Non-pigmented ciliary epithelial cell (primary cell): ENCODE measurements at places on chromosomes 7 and 10.

DNA sequence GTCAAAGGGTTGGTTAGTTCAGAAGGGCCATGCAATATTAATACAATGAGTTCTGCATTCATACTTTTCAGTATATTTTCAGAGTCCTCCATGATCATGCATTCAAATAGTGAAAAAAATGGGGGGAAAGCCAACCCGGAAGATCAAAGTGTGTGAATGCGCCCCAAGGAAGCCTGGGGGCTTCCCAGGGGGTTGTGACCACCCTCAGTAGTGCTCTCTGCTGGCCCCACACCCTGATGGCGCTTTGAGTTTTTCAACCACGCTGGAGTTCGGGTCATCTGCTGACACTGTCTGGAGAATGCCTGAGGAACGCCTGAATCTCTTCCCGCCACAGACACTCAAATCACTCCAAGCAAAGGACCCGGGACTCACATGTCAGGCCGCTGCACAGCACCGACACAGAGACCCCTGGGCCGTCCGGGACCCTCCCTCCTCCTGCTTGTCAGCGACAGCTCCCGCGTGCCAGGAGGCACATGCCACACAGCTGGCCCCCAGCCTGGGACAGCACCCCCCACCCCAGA, 1.0 kb downstream of the TNS3 start:
- DNase-seq = no peak

DNA sequence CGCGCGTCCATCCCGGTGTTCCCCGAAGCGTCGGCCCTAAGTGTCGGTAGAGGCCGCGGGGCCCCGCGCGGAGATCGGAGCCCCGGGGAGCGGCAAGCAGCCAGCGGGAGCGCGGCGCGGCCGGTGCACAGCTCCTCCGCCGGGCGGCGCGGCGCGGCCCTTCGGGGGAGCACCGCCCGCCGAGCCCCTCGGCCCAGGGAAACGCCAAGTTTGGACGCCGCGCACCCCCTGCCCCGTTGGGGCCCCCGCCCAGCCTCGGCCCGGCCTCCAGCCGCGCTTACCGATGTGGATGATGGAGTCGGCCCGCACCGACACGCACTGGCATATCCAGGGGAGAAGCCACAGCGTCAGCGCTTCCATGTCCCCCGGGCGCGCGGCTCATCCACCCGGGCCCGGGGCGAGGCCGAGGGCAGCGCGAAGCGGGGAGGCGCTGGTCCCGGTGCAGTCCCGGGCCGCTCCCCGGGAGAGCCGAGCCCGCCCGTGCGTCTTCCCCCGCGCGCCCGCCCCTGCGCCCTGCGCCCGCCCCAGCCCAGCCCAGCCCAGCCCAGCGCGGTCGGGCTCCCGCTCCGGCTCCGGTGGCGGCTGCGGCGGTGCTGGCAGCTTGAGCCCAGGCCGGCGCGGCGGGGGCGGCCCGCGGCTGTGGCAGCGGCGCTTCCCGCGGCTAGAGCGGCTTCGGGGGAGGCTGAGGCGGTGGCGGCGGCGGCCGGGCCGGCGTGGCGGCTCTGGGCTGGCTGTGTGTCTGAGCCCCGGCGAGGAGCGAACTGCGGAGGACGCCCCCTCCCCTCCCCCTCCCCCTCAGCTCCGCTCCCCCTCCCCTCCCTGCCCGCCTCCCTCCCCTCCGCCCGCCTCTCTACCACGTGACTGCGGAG, at the start of gene GRID1:
Gene GRID1, minus strand, starts transcription at position 763 of the 869 bp plus-strand sequence.
- DNase-seq = no peak

- DNase-seq = no peak
Observed at GRCh38 chr10:76544789-76545188, 1092.8 kb downstream of the KCNMA1 start.

GRCh38 chr10:4069491-4069890, 284.5 kb upstream of the KLF6 start:
- DNase-seq = no peak

DNA sequence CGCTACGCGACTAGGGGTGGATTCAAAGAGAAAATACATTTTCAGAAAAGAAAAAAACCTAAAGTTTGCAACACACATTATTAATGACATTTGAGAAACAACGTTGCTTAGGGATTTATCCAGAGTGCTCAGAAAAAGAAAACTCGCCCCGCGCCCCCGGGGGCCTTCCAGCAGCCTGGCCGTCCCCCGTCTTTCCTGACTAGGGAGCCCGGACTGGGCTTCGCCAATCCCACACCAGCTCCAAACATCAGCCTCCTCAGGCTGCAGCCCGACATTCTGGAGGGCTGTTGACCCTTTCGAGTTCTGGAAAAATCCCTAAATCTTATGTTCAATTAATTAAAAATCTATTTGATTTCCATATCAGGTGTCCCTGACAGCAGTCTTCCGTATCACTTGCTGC, 48.6 kb downstream of the CLEC2L start:
- DNase-seq = no peak

GRCh38 chr7:22001345-22002004, 55.8 kb upstream of the CDCA7L start:
- peak; percentile 65 for DNase-seq

DNA sequence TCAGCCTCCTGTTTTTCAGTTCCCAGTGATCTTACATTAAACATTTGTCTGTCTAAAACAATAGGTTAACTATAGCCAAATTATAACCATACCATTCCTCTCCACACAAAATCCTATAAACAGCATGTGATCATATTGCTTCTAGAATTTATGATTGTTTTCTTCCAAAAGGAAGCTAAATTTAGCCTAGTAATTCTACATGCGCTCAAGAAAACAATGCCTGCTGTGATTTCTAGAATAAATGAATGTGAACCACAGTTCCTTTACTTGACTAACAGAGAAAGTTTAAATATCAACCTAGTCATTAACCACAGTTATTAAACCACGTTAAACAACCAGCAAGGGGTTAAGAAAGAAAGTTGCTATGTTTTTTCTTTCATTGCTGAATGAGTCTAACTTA, 26.4 kb downstream of the MET start:
- no peak for DNase-seq

DNA sequence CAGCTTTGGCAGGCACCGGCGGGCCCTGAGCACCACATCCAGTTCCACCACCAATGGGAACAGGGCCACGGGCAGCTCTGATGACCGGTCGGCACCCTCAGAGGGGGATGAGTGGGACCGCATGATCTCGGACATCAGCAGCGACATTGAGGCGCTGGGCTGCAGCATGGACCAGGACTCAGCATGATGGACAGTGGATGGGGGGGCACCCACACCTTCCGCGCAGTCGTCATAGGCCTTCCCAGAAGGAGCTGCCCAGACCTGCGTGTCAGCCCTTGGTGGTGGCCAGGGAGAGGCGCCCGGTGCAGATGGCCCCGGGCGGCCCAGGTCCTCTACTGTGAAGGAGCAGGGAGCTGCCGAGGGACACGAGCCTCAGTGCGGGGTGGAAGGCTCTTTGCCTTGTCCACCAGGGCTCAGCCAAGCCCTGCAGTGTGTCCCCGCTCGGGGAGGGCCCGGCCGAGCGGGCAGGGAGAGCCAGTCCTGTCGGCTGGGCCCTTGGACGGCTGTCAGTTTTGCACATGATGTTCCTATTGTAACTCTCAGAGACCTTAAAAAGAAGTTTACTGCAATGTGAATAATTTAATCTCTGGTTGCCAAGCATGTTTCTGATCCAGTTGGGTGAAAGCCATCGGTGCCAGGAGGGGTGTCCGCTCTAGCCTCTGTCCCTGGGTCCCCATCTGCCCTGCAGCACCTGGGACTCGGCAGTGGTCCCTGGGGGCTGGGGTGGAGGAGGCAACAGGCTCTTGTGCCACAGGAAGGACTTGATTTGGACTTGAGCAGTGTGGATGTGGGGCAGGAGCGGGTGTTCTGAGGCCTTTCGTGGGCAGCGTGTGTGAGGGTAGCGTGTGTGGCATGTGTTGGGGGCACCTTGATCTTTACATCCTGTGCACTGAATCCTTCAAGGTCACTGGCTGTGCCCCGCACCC, 12.6 kb downstream of the NACAD start:
- no peak for DNase-seq

DNA sequence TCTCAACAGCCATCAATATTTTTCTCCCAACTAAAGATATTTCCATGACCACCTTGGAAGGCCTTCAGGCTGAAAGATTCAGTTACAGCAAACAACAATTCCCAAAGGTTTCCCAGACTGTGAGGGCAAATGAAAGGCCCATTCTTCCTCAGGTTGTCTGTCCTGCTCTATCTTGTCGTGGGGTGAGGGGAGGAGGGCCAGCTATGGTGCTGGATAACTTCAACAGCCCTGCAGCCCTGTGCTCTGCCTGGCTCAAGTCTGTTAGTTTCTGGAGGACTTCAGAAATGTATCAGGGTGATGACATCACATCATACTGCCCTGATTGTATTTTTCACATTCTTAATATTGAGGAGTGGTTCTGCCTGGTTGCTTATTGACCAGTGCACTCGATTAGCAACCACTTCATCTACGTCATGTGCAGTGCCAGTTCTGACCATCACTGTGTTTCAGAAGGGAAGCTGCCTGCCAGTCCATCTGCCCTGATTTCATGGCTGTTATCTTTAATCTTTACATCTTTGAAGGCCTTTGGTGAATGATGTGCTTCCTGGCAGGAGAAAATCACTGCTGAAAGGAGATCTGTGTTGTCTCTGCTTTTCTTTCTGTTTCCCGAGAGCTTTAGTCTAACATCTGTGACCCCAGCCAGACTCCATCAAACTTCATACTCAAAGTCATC, 135.5 kb downstream of the NRF1 start:
- no peak for DNase-seq

DNA sequence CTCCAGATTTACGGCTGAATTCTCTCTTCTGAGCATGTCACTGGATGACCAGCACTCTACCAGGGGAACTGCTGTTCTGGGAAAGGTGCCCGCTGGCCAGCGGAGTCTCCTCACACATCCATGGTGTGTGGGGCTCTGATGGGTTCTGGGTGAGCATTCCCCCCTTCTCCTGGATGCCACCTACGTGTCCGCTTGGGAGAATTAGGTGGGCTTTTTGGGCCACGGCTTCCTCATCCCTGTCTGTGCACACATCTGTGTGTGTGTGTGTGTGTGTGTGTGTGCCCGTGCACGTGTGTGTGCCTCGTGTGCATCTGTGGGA, 163.0 kb downstream of the DNAJB6 start:
- DNase-seq = no peak

DNA sequence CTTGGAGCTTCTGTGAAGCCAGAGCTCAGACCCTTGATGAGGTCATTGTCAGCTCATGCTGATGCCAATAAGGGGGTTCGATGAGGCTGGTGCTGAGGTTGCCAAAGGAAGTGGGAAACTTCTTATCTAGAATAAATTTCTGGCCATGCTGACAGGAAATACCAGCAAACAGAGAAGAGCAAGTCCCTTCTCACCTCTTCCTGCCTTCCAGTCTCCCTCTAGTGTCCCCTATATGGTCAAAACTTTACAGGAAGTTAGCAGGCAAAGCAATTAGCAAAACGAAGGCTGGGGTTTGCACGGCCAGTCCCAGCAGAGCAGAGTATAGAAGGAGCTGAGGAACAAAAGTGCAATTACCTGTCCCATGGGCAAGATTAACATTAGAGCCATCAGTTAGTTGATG, 15.1 kb upstream of the NEUROG3 start:
- no peak for DNase-seq

DNA sequence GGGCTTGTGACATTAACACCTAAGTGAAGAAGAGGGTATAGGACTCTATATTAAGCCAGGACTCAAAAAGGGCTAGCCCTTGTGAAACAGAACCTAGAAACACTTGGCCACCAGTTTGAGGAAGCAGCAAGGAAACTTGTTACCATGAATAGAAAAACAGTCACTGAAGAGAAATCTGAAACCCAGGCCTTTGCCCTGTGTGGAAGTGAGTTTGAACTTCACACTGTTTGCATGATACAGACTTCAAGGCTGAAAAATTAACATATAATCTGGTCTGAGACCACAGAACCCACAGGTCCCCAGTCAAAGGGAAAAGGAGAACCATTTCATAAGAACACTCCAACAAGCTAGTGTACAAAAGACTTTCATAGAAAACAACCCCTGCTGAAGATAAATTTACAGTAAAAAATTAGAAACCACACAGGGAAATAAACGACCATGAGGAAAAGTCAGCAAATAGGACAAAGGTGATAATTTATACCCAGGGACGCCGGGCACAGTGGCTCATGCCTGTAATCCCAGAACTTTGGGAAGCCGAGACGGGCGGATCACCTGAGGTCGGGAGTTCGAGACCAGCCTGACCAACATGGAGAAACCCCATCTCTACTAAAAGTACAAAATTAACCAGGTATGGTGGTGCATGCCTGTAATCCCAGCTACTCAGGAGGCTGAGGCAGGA, 76.1 kb downstream of the SKIDA1 start:
- DNase-seq = no peak

GRCh38 chr10:113222207-113222606, 272.2 kb downstream of the TCF7L2 start:
- no peak for DNase-seq

DNA sequence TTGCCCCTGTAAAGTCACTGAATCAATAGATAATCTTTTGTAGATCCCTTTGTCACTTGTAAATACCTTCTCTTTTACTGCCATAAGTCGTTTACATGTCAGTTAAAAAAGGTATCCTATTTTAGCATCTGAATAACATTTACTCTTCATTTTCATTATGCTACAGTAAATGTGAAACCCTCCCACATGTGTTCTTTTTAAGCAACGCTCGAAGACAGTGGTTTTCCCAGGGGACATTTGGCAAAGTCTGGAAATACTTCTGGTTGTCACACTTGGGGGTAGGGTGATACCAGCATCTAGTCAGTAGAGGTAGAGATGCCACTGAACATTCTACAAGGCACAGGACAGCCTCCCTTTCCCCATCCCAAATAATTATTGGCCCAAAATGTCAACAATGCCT, 23.7 kb downstream of the ATAD1 start:
- DNase-seq = no peak

- peak; percentile 57 for DNase-seq
Observed at GRCh38 chr10:103661198-103661950, 167.9 kb downstream of the NEURL1 start.

GRCh38 chr10:132577350-132578003, 39.9 kb downstream of the INPP5A start:
- no peak for DNase-seq

- no peak for DNase-seq
Observed at GRCh38 chr7:125668321-125668993, 738.8 kb upstream of the POT1 start.

GRCh38 chr7:151198945-151199848, 11.1 kb downstream of the H2BK1 start:
- DNase-seq = no peak

DNA sequence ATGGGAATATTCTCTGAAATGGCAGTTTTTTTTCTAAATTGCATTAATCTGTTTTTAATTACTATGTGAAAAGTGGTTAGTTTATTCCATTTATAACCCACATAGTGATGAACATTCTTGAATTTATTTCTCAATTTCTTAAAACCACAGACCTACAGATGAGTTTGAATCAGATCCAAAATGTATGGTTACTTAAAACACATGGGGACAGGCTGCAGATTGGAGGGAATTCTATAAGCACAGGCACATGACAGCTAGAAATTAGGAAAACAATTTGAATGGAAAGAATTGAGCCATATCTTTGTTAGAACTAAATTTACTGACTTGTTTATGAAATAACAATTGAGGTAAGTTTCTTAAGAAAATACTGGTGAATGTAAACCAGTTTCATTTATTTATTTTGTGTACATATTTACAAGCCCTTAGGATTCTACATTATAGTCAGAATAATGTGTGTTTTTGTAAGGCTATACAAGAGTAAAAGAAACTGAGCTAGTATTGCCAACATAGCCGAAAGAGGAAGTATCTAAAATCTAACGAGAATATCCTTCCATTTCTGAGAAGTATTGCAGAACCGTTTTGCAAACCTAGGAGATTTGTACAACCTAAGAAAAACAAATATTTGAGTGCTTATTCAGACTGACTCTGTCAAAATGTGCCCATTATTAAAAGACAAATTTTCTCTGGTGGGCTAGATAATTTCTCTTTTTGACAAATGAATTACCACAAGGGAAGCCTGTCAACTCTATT, 434.3 kb upstream of the SEMA3D start:
- no peak for DNase-seq

- no peak for DNase-seq
Observed at GRCh38 chr10:101020427-101021075, 10.4 kb downstream of the PDZD7 start.
